ENCODE measurements at places on chromosomes 12 and 14.

- no peak for DNase-seq
Measured at GRCh38 chr12:79637093-79637492, 53.7 kb downstream of the PAWR start.

GRCh38 chr14:94322648-94323570 lies at the start of gene SERPINA6:
Gene SERPINA6 (minus strand): TSS chr14:94323336. CDS start chr14:94314648, 8,688 bp downstream.
- peak; percentile 21 for DNase-seq

DNA sequence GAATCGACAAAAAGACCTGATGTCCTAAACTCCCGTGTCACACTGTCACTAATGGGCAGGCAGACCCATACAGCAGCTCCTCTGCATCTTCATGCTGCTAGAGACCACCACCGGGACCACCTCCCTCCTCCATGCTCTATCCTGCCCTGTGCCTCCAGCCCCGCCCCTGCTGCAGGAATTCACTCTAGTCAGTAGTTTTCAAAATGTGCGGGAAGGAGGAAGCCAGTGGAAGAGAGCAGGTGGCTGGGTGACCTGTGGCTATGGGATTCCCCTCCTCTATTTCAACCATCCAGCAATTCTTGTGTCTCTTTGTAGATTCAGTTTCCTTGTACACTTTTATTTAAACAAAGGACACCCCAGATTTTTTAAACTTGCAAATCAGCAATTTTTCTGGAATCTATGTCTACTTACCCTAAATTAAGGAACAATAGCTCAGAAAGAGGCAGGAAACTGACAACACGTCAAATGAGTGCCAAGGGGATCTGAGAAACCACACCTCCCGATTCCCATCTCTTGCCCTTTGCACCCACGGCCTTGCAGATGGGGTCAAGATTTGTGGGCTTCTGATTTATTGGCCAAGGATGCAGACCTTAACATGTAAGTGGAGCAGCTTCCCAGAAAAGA lies 20.4 kb upstream of the MAP1LC3B2 start:
- no peak for DNase-seq

DNA sequence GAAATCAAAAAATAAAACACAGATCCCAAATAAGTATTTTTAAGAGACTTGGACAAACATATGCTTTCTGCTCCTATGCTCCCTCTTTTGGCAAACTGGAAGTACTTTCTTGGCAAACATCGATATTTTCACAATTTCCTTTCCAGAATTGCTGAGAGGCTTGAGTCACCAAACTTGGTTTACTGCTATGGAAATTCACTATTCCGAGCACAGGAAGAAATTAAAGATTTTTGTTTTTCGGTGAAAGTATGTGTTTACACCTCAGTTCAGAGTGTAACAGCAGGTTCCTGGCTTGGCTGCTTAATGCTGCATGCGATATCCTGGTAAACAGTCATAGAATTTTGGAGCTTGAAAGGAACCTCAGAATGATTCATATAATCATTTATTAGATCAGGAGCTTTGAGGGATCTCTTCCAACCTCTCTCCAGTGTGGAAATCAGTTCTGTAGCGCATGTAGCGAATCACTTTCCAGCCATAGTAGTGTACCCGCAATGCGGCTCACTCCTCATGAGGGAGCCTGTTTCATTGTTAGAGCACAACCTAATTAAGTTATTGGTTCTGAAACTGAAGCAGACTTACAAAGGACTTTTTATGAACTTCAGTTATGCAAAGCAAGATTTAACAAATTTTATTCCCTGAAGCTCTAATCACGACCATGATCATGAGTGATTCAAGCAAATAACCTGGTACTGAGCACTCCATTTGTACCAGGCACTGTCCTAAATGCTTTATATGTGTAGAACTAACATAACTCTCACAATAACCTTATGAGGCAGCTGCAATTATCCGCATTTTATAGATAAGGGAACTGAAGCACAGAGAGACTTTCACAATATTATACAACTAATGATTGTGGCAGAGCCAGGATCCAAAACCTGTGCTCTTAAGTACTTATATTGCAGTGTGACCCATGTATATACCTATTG lies 56.4 kb upstream of the ATP2A2 start:
- DNase-seq: peak; percentile 86

DNA sequence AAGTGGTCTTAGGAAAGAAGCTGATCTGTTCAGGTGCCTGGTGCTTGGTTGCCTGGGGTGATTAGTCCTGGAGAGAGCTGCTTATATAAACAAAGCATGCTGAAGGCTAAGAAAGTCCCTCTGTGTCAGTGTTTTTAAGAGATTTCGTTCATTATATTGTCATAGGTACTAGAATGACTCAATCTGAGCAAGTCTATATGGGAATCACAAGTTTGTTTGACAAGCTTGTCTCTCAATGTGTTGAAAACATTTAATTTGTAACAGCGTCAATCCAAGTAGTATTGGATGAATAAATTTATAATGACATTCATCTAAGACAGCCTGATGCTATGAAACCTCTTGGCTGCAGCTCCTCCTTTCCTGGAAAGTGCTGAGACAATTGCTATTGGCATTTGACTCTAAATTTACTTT lies 256.3 kb downstream of the TMTC2 start:
- peak; percentile 35 for DNase-seq

- no peak for DNase-seq
Measured at GRCh38 chr14:80507292-80507869, 296.1 kb upstream of the DIO2 start.

- DNase-seq: no peak
Measured at GRCh38 chr14:91016800-91017410, 43.5 kb downstream of the RPS6KA5 start.

DNA sequence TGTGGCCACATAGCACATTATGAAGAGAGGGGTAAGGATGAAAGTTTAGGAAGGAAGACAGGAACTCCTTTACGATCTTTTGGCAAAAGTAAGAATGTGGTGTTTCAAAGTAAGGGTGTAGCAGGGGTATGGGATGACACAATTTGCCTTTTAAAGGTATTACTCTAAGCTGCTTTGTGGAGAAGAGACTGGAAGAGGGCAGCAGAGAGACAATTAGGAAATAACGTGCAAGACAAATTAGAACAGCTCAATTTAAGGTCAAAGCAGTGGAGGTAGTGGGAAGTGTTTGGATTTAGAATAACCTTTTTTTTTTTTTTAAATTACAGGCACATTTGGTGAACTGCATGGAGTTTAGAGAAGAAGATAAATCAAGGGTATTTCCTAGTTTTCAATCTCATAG lies 342.6 kb downstream of the NOVA1 start:
- no peak for DNase-seq

DNA sequence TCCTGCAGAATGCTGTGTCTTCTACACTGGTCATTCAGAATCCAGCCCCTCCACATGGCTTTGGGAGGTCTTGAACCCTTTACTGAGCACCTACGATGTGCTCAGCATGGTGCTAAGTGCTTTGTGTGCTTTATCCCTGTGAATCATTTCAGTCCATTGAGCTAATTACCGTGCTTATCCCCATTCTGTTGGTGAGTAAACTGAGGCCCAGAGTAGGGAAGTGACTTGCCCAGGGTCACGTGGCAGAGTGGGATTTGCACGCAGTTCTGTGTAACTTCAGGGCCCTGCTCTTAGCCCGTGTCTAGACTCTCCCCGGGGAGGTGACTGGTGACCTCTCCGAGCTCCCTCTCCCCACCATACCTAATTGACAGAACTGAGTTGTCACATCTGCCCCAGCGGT lies 27.4 kb downstream of the MVK start:
- DNase-seq: no peak

DNA sequence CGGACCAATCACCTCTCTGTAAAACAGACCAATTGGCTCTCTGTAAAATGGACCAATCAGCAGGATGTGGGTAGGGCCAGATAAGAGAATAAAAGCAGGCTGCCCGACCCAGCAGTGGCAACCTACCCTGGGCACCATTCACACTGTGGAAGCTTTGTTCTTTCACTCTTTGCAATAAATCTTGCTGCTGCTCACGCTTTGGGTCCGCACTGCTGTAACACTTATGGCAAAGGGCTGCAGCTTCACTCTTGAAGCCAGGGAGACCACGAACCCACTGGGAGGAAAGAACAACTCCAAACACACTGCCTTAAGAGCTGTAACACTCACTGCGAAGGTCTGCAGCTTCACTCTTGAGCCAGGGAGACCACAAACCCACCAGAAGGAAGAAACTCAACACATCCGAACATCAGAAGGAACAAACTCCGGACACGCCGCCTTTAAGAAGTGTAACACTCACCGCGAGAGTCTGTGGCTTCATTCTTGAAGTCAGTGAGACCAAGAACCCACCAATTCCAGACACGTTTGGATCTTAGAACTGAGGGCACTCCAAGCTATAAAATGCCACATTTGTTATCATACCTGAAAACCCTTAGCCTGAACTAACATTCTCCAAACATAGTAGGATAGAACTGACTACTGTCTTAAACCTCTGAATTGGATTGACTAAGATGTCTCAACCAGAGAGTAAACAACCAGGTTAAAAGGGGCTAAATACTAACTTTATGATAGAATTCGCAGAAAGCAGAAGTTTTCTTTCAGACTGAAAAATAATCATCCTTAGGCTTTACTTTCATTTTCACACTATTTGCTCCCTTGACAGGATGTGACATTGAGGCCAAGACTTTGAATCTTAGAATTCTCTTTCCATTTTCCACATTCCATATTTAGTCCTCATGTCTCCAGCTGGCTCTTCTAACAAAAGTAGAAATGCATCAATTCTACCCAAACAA lies 33.6 kb downstream of the CDKL1 start:
- no peak for DNase-seq

DNA sequence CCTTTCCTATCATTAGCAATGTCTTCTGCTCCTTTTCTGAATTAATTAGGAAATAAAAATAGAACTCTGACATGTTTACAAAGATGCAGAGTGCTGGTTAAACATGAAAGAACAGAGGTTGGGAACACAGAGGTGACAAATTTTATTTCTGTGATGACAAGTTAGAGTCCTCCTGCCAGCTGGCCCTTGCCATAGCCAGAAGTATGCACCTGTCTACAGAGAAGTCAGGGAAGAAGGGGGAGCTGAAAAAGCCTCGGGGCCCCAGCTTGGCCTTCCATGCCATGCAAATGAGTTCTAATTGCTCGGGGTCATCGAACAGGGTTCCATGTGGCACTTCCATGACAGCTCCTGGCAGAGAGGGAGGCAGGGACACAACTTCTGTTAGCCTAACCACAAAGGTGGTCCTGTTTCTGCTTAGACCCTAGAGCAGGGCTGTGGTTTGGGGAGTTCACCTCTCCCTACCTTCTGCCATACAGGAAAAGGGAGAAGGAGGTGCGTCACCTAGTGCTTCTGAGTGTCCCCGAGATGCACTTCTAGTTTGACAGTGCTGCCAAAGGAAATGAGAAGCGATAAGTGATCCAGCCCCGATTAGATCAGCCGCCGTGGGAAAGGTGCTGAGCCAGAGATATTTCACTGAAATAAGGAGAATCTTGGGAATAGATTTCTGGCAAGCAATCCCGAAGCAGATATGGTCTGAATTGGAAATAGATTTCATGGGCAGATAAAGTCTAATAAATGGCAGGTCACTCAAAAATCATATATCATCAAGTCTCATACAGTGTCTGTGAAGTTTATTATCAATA lies 155.8 kb upstream of the FOXN3 start:
- DNase-seq: no peak

DNA sequence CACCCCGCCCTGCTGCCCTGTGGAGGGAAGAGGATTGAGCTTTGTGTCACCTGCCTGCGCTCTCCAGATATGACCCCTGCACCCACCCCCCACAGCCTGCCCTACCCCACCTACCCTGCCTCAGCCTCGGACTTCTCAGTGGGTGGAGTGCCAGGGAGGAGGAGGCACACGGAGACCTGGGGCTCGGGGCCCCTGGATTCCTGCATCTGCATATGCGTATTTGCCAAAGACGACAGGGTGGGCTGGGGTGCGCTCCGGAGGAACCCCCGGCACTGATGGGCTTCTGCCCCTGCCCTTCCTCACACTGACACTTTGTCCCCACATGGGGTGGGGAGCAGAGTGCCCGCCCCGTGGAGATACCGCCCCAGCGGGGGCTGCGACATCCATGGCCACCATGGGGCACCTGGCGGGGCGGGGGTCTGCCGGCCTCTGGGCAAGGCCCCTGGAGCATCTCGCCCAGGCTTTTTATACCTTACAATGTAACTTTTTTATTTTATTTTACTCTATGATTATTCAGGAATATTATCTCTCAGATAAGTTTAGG lies 206.0 kb downstream of the TSPAN9 start:
- no peak for DNase-seq

DNA sequence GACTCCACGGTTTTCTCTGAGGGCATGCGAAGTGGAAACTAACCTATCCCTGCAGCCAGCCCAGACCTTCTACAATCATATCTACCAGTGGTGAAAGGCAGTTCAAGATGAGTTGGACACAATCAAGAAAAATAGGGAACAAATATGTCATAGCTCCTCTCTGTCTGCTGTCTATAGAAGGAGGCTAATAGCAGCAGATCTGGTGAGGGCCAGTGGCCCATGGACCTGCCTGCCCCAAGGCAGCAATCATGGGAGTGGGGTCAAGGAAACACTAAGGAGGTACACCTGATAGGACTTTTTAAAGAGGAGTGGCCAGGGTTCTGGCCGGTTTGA lies 149.5 kb downstream of the PRKCH start:
- no peak for DNase-seq

DNA sequence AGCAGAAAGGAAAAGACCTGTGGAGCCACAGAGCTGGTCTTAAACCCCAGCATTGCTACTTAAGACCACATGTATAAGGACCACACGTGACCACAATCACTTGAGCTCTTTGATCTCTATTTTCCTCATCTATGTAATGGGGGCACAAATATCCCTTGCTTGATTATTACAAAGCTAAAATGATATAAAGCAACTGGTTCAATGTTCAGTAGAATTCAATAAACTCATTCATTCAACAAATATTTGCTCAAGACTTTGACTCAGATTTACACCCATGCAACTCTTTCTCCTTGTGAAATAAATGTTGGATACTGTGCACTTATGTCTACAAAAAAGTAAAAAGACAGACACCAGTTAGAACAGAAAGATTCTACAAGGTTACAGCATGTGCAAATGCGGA lies 21.9 kb upstream of the CHPT1 start:
- DNase-seq: no peak

GRCh38 chr14:89268514-89268913 lies 148.5 kb downstream of the FOXN3 start:
- DNase-seq: no peak

DNA sequence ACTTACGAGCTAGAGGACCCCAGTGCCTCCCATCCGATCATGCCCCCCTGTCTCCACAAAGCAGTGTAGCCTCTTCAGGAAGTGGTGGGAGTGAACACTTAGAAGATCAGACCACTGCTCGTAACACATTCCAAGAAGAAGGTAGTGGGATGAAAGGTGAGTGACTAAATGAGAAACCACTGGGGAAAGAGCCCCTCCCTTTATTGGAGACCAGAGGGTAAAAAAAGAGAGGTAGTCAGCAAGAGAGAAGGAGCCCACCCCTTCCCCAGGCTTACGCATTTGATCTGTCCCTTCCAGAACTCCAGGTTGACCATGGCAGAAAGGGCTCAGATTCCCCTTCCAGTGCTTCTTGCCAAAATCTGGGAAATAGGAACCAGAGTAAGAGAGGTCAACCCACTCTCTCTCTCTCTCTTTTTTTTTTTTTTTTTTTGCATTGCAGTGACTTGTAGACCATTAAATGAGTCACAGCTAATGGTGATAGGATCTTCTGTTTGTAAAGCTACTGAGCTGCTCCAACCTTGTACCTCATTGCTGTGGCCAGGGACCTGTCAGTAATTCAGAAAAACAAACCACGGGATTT lies 165.4 kb downstream of the GCH1 start:
- peak; percentile 80 for DNase-seq

All from amniotic epithelial cell (primary cell).